ENCODE measurements at places on chromosomes 2 and 18.

DNA sequence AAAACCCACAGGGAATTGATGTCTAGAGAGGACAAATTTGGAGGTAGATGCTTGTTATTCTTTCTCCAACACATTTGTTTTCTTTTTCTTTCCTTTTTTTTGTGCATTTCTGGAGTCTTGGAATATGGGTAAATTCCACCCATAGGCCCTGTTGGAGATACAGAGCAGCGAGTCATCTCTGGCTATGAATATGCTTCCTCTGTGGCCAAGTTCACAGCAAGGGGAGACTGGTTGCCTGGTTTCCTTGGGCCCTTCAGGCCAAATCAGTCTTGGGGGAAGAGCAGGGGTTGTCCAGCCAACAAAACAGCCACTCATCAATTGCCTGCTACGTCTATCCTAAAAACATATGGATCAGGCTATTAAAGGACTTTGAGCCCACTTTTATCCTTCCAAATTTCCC, 27.5 kb downstream of the SP100 start:
- no peak for DNase-seq

DNA sequence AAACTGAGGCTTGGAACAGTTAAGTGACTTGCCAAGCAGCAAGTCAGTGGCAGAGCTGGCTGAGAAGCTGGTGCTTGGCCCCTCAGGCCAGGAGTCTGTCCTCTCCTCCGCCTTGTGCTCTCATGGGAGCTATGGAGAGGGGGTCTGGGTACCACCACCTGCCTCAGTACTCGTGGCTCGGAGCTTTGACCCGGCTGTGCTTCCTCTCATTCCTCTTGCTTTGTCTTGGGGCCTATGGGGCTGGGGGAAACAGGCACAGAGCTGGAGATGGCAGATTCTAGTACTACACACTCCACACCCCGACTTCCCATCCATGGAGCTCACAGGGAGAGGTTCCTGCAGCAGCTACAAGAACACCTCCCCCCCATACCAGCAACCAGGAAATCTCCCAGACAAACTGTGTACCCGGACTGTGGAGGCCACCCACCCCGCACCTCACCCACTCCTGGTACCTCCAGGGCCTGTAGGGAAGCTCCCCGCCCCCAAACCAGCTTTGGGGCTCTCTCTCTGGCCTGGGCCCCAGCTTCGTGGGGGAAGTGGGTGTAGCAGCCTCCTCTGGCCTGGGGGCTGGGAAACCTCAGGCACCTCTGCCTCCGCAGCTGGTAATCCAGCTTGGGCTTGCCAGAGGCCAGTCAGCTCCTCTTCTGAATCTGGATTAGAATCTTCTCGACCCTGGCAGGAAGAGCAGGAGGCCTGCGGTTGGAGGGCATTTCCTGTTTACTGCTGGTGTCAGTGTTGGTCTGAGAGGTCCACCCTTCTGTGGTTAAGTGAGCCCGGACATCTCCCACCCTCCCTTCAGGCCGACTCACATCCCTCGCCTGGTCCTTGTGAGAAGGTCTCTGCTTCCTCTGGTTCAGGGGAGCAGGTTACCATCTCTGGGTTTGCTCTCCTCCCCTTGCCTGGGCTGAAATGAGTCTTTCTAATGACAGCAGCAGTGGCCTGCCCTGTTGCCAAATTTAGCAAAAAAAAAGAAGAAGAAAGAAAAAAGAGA, 22.3 kb upstream of the RHOB start:
- peak; percentile 89 for DNase-seq

GRCh38 chr2:71926876-71927756, 220.5 kb downstream of the CYP26B1 start:
- peak; percentile 60 for DNase-seq

DNA sequence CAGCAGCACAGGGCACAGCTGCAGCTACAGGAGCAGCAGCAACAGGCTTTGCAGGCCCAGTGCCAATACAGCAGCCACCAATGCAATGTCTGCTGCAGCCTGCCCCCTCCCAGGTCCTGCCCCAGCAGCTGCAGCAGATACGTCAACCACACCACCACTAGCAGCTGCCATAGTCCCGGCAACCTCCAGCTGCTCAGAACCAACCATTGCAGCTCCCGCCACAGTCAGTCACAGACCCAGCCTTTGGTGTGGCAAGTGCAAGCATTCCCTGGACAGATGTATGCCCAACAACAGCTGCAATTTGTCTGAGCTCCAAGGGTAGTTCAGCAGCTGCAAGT, 53.3 kb upstream of the TUBA3E start:
- DNase-seq, result no peak

DNA sequence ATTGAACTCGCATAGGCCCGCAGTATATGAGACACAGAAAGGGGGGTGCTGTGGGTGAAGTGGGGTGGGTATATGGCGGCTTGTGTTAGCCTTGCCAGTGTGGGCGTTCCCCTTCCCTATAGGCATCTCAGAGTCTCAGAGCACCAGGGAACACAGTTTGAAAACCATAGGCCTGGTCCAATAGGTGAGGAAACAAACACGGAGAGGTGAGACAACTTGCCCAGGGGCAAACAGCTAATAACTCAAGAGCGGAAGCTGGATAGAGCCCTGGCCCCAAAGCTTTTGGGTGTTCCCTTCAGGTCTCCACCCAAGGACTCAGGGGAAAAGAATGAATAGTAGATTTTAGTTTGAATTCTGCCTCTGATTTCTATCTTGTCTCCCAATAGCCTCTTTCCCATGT, 7.9 kb downstream of the LIPG start:
- DNase-seq, result no peak

DNA sequence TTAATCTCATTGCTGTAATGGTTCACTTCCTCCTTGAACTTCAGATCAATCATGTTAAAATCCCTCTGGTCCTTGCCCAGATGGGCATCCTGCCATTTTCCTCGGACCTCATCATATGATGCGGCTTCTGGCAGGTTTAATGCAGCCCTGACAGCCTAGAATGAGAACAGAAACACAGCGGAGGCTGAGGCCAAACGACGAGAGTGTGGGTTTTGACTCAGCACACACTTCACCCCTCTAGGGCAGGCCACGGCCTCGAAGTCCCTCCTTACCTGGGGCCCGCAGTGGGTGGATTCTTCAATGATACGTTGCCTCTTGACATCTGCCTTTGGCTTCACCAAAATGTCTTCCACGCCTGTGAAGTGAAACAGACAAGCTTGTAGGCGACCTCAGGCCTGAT, 56.8 kb downstream of the POLR1A start:
- no peak for DNase-seq

DNA sequence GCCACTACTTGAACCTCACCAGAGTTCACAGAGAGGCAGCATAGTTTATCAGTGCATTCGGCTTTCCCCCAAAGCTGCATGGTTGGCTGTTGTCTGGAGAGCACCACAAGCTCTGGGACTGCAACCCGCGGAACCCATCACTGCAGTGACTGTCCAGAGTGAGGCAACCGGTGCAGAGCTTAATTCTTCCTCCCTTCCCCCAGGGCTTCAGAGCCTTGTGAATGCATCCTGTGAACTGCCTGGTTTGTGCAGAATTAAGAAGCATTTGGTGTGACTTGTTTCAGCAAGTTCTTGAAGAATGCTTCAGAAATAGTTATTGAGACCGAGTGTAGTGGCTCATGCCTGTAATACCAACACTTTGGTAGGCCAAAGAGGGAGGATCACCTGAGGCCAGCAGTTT, 99.2 kb upstream of the FOSL2 start:
- DNase-seq, result no peak
